ENCODE measurements at places on chromosomes 12 and 14.

- no peak for DNase-seq
These were observed 96.9 kb upstream of the EVL start for GRCh38 chr14:99968191-99968920.

- DNase-seq = no peak
These were observed 279.8 kb upstream of the DIO2 start for GRCh38 chr14:80491131-80491530.

GRCh38 chr12:68673788-68674187, 13.0 kb upstream of the NUP107 start:
- no peak for DNase-seq

DNA sequence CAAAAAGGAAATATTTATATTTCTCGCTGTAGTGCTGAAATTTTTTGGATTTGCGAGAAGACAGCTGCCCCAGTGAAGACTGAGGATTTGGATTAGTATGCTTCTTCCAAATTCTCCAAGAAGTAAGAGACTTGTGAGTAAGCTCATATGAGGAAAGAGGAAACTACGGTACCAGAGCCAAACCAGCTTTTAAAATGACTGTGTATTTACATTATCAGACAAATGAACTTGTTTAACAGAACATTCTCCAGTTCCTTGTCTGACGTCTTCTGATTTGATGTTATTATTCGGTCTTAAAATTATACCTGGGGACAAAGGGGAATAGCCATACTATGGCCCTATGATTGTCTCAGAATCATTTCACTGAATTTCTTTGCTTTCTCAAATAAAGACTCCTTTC, 8.0 kb downstream of the CLEC12B start:
- DNase-seq = no peak

DNA sequence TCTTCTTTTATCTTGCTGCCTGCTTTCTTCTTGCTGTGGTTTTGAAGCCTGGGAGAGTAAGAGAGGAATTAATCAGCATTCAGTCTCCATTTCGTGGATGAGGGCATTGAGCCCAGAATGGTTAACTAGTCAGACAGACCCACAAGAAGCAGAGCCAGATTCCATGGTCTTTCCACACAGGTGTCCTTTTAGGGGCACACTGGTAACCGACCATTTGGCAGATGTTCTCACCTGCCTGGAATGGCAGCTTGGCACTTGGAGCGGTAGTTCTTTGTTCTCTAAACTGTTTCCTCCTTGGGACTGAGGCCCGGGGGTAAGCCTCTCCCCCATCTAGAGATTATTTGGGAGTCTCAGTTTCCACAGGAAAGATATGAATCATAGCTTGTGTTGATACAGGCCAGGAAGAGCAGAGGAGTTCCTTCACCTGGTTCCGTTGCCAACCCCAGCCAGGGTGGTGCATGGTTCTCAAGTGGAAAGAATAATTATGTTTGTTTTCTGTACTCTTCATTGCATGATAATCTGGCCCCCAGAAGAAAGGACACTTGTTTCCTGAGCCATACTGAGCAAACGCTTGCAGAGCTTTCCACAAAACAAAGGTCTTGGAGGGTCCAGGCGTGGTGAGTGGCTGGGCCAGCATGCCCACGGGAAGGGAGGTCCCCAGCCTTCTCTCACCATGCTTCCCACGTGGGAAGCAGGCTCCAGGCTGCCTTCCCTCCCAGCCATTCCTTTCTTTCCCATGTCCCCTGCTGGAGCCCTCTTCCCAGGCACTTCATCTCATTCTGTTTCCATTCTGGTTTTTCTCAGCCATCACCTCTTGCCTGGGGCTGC, 2.0 kb upstream of the KRT75 start:
- DNase-seq = no peak

DNA sequence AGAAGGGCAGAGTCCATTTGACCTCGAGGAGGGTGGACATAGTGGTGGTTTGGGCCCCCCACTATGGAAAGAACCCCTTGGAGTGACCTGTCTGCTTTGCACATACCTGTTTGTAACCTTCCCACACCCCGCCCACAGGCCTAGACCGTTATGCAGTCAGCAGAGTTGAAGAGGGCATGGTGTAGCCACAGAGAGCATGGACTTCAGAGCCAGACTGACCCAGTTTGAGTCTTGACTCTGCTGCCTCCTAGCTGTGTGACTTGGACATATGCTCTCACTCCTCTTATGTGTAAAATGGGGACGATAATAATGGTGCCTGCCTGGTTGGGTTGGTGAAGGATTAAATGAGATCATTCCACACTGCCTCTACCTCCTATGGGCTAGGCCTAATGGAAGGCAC, 40.9 kb upstream of the NOS1 start:
- DNase-seq = no peak

- DNase-seq = no peak
These were observed 82.0 kb downstream of the PRKCH start for GRCh38 chr14:61403411-61403810.
